Stimulated activated CD4-positive, alpha-beta T cell treated with anti-CD3 and anti-CD28 coated beads, Interleukin-4, amount 100 ng/mL, for 48 hours (primary cell): ENCODE measurements at places on chromosomes 11 and 22.
A peak's percentile ranks its signal among the peaks of the same experiment; 100 is the strongest.

GRCh38 chr22:44975427-44976262 is 34.2 kb downstream of the PHF21B start:
- DNase-seq: peak; percentile 83

GRCh38 chr11:19391652-19392051 is 150.9 kb upstream of the E2F8 start:
- no peak for DNase-seq

- DNase-seq: no peak
Measured at GRCh38 chr11:36098087-36098486, 154.2 kb downstream of the LDLRAD3 start.

- DNase-seq: no peak
Measured at GRCh38 chr11:40397141-40397540, 1062.3 kb downstream of the LRRC4C start.

- DNase-seq: no peak
Measured at GRCh38 chr11:7256943-7257342, 5.2 kb downstream of the SYT9 start.

DNA sequence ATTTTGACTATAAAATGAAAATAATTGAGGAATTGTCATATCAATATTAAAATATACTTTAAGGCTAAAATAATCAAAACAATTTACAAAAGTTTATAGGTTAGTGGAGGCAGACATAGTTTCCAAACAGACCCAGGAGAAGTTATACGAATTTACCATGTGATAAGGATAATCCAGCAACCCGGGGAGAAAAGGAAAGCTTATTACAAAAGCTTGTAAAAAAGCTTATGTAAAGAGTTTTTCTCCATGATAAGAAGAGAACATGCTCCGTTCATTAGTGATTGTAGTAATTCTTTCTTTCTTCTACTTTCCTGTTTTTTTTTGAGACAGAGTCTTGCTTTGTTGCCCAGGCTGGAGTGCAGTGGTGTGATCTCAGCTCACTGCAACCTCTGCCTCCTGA is 79.0 kb downstream of the ATXN10 start:
- DNase-seq: no peak

GRCh38 chr11:30150425-30150824 is 80.4 kb upstream of the FSHB start:
- DNase-seq: no peak

- DNase-seq: no peak
Measured at GRCh38 chr11:61950035-61950547, at the start of gene BEST1. Gene BEST1, plus strand, starts transcription at chr11:61950351. Its CDS starts 1,456 bp downstream, at chr11:61951807.

- DNase-seq: no peak
Measured at GRCh38 chr11:7869467-7869866, 61.6 kb downstream of the OR10A6 start.

DNA sequence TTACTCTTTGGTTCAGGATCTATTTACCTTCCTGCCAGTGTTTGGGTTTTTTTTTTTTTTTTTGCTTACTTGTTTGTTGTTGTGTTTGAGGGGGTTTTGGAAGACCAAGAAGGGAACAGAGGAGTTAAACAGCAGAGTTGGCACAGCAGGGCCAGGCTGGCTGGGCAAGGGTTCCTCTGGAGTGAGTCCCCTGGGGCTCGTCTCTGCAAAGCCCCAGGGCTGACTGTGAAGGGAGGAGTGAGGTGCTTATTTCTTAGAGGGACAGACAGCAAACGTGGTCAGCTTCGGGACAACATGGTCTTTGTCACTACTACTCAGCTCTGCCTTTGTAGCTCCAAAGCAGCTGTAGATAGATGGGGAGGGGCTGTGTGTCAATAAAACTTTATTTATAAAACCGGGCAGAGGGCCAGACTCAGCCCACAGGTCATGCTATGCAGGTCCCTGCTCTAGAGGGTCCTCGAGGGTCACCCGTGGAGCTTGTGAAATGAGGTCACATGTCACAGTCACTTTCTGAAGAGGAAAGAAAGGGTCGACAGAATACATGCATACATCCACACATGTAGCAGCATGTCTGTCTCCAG is 1404.7 kb downstream of the BRD1 start:
- no peak for DNase-seq

DNA sequence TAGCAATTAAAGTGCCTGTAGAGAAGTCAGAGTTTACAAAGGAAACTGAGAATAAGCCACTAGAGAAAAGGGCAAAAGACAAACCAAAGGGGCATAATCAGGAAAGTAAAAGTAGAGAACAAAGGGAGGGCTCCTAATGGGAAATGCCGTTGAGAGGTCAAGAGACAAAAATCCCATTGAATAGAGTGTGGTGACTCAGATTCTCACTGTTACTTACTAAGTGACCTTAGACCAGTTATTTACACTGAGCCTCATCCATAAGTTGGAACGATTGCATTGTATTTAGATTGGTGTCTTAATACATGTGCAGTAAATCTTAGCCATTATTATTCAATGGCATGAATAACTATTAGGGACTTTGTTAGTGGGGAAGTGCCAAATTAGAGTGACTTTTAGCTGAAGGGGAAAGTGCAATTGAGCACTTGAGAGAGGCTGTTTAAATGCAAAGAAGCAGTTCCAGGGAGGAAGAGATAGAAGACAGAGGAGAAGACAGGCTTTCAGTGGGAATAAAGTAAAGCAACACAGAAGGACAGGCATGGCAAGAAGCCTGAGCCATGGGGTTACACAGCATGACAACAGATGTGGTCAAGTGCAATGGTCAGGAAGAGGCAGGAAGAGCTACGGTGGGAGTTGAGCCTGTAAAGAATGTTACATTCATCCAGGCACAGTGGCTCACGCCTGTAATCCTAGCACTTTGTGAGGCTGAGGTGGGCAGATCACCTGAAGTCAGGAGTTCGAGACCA is 82.6 kb downstream of the UBASH3B start:
- no peak for DNase-seq

DNA sequence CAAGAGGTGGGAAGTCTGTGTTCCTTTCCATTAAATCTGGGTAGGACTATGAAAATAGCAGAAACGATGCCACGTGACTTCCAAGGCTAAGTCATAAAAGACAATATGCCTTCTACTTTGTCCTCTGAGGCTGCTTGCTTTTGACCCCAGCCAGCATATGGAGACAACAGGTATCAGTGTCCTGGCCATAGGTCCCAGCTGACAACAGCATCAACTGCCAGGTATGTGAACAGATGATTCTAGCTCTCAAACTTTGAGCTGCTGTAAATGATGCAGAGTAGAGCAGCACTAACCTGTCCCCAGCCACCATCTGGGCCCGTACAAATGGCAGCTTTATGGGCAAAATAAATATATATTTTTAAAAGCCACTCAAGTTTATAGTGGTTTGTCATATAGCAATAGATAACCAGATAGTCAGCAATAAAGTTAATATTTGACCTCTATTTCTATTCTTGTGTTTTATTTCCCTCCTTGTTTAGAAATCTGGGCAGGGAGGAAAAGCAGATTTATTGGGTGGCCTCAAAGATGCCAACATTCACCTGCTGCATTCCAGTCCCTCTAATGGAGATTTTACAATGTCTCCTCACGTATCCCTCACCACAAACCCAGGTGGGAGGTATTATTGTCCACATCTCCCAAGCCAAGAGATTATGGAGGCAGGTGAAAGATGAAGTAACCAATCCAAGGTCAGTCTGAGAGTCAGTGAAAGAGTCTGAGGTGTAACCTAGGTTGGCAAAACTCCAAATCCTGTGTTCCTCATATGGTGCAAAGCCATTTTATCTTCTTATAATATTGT is 209.6 kb upstream of the LARGE1 start:
- no peak for DNase-seq

DNA sequence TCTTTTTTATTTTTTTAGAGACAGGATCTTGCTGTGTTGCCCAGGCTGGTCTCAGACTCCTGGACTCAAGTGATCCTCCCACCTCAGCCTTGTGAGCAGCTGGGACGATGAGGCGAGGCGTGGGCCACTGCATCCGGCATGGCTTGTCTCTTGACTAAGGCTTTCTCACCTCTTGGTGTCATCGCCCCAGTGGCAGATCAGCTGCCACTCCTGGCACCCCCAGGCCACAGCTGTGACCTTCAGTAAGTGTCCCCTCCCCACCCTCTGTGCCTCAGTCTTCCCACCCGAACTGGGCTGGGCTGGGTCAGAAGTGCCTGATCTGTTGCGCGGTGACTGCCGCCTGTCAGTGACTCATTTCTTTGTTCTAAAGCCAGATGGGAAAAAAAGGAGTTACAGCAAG is 3.6 kb downstream of the SYNGR1 start:
- no peak for DNase-seq

GRCh38 chr11:101817581-101817980 is 97.2 kb upstream of the CEP126 start:
- DNase-seq: no peak

DNA sequence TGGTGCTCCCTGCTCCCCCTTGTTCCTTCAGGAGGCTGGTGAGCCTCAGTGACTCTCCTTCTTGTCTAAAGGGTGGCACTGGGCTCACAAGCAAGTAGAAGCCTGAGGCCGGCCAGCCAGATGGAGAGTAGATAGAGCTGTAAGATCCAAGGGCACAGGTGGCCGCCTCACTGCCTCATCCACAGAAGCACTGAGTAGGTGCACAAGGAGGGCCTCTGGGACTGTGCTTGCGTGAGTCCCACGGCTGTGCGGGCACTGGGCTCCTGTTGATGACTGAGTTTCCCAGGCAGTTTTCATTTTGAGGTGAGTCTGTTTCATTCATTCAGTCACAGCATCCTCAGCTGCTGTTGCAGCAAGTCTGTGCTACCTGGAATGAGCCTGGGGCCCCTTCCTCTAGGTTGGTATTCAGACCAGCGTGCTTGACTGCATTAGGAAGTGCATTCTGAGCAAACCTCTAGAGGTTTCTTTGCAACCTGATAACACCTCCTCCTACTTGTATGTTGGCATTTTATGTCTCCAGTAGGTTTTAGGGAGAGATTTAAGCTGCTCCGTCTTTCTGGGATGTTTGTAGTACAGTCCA is 184.0 kb downstream of the TBC1D22A start:
- DNase-seq: no peak

DNA sequence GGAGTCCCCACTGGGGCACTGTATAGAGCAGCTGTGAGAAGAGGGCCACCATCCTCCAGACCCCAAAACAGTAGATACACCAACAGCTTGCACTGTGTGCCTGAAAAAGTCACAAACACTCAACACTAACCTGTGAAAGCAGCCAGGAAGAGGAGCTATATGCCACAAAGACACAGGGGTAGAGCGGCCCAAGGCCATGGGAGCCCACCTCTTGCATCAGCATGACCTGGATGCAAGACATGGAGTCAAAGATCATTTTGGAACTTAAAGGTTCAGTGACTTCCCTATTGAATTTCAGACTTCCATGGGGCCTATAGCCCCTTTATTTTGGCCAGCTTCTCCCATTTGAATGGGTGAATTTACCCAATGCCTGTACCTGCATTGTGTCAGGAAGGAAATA is 29.7 kb upstream of the CYB5R3 start:
- no peak for DNase-seq

DNA sequence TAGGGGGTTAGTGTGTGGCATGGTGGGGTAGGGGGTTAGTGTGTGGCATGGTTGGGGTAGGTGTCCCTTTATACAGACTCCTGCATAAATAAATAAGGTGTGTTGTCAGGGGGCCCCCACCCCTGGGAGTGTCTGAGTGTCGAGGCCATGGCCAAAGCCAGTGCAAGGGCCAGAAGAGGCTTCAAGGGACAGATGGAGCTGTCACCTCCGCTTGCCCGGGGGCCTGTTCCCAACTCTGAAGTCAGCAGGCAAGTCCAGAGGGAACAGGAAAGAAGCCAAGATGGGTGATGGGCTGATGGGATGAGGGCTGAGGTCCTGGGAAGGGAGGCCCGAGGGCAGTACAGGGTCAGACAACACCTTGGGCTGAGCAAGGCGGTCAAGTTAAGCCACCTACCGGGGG is 997.8 kb downstream of the BRD1 start:
- DNase-seq: no peak

DNA sequence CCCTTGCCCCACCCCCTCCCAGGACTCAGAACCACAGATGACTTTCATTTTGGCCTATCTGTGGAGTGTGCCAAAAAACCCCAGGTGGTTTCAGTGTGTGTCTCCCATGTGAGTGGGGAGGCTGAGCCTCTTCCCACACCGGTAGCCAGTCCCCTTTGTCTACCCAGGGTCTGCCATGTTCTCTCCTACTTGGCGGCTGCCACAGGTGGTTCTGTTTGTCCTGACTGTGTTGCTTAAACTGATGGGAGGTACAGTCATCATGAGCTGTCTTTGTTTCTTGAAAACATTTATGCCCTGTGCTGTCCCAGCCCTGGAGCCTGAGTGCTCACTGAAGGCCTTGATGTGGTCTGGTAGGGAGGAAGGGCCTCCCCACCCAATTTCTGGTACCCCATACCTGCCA is 39.7 kb upstream of the SUSD2 start:
- DNase-seq: no peak

DNA sequence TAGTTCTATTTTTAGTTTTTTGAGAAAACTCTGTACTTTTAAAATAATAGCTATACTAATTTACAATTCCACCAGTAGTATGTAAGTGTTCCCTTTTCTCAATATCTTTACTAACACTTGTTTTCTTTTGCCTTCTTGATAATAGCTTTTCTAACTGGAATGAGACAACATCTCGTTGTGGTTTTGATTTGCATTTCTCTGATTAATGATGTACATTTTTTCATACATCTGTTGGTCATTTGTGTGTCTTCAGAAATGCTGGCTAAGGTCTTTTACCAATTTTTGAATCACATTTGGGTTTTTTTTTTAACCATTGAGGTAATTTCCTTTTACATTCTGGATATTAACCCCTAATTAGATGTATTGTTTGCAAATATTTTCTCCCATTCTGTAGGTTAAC is 258.9 kb downstream of the DYNC2H1 start:
- no peak for DNase-seq

- no peak for DNase-seq
Measured at GRCh38 chr11:43980253-43980652, 37.8 kb downstream of the C11orf96 start.

DNA sequence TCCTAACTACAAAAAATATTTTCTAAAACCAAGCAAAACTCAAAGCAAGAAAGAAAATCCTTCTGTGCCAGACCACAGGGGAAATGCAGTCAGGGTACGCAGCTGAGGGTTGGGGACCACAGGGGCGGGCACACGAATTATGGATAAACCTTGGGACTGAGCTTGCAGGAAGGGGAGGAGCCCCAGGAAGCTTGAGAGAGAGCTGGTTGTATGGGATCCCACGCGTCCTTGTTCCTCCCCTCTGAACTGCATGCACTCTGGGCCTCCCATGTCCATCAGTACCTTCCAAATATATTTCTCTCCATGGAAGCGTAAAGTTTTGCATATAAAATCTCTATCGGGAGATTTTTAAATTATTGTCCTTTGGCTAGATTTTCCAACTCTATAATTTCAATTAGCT is 673.4 kb downstream of the TBC1D22A start:
- no peak for DNase-seq

DNA sequence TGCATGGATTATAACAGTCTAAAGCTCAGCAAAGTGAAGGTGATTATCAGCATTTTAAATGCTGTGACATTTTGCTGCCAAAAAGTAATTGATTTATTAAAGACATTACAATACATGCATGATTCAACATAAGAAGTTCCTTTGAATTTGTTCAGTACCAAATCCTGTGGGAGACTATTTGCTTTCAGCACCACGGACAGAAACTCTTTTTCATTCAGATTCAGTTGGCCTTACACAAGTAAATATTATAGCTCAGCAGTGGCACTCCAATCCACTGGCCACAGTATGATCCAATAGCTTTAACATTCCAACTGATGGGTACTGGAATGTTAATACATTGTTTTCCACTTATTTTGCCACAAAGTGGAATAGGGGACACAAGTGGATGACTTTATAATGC is 806.7 kb downstream of the NTM start:
- no peak for DNase-seq
